ENCODE measurements at places on chromosomes 5 and 9.

DNA sequence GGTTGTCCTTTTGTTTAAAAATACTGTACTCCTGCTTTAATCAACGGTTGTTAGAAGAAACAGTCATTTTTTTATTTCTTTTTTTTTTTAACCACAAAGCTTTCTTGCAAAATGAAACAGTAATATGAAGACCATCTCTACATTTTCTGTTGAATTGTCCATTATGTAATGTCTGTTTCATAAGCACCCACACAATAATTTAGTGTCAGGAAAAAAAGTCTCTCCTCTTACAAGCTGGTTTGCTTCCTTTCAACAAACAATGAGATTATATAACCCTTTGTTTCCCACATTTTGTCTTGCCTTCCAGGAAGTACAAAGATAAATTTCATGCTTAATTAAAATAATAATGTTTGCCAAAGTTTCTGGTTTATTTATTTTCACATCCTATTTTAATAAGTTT lies 16.7 kb downstream of the CTNNAL1 start:
- DNase-seq = no peak

DNA sequence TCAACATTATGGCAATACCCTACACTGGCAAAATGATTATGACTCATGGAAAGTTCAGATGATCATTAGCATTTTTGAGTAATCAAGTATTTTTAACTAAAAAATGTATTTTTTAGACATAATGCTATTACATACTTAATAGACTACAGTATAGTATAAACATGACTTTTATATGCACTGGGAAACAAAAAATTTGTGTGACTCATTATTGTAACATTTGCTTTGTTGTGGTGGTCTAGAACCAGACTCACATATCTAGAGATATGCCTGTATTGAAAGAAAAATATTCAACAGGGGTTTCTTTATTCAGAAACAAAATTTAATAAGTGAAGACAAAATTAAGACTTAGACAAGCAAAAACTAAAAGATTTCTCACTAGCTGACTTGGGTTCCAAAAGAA lies 385.3 kb upstream of the RIOK2 start:
- DNase-seq = no peak

DNA sequence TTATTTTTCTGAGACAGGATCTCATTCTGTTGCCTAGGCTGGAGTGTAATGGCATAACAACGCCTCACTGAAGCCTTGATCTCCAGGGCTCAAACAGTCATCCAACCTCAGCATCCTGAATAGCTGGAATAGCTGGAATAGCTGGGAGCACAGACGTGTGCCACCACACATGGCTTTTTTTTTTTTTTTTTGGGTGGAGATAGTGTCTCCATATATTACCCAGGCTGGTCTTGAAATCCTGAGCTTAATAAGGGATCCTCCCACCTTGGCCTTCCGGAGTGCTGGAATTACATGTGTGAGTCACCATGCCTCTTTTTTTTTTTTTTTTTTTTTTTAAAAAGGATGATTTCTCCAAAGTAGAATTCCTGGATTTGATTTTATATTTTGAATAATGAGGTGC lies 60.7 kb downstream of the NSD1 start:
- DNase-seq = peak; percentile 3

DNA sequence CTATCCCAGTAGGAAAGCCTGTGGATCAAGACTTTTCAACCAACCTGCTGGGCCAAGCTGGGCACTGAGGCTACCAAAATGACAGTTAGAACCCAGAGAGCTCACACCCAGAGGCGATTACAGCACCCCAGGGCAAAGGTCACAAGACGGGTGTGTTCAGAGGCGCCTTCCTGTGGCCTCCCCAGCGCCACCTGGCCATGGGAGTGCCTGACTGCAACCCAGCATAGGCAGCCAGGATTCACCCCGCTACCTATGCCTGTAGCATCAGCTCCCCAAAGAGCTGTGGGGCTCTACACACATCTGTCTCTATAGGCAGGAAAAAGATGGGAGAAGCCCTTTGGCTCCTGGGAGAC lies 33.5 kb downstream of the PDGFRB start:
- no peak for DNase-seq

DNA sequence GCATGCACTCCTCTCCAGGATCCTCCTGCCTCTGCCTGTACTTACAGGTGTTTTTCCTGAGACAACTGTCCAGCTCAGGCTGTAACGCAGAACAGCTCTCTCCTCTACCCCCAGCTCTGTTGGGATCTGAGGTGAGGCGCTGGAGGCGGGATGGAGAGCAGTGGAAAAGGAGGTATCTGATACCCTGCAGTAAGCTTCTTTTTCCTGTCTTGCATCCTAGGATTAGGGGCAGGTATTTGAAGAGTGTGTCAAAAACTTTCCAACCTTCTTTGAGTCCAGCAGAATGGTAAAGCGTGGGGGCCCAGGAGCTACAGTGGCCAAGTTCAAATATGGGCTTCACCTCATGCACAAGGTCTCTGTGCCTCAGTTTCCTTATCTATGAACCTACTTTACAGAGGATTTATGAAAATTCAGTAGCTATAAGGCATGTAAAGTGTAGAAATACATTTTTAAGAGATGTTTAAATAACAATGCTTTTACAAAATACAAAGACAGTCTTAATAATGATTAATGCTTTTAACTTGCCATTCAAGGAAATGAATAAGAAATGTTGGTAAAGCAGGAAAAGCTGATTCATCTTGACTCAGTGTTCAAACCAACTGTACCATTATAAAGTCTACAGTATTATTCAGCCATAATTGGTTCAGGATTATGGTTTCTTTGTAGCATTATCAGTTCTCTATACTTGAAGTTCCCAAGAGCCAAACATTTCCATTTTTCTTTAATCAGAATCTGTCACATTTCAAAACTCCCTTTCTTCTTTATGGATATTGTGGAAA lies 26.1 kb downstream of the MAP1B start:
- no peak for DNase-seq

- no peak for DNase-seq
These were observed 231.7 kb downstream of the ARHGAP26 start for GRCh38 chr5:143001764-143002351.

GRCh38 chr5:173928871-173929574 lies 40.9 kb downstream of the CPEB4 start:
- DNase-seq = no peak

- DNase-seq = no peak
These were observed 68.4 kb downstream of the RAD23B start for GRCh38 chr9:107351382-107352045.

DNA sequence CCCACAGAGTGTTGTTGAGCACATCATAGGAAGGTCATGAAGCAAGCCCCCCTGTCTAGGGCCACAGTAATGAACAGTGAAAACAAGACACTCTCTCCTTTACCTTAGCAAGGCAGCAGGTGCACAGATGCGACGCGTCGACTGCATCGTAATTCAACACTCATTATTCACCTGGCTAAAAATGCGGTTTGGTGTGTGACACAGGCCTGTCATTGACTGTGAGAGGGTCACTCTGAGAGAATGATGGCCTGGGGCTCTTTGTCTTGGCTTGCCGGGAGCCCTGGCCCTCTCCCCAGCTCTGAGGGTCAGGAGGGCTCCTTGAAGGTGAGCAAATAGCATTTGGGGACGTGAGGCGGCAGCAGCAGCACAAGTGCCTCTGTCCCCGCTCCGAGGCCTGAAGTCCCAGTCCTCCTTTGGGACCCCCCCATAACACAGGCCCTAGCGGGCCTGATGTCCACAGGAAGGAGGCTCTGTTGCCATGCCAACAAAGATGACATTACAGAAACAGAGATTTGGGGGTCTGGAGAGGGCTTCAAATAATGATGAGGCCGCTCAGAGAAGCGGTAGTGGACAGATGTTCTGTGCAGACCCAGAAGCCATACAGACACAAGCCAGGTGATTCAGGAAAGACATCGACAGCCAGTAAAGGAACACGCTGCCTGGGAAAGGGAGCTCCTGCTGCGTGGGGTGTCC lies 46.7 kb downstream of the SHB start:
- DNase-seq = no peak

- no peak for DNase-seq
These were observed 641.6 kb downstream of the NR2F1-AS1 start for GRCh38 chr5:92939428-92939827.

GRCh38 chr5:175680020-175680419 lies 22.1 kb downstream of the HRH2 start:
- no peak for DNase-seq

DNA sequence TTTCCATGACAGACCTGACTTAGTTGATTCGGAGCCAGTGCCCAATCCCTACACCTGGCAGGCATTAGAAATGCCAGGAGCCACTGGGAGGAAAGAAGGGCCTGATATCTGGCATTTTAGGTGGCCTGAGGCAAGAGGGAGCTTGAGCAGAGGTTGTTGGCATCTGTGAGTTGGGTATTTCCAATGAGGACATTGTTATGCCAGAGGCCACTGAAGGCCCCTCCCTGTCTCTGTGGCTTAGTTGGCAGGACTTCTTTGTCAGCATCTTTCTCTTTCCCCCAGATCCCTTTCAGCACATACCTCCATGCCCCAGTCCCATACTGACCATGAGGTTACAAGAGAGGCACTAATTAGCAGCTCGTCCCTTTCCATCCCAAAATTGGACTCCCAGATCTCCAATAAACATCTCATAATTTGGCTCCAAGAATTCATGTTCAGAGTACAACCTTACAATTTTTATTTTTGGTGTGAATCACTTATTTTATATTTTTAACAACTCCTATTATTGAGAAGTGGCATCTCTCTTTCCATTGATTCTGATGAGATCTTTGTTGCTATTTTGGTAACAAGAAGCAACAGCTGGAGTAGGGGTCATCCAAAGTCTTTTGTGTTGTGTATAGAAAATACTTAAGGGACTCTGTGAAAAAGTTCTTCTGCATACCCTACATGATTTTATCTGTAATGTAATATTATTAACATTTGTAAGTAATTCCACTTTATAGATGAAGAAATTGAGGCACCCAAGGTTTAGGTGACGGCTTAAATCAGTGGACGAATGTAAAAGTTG lies 68.6 kb upstream of the MAP3K1 start:
- no peak for DNase-seq

GRCh38 chr5:138789771-138790242 lies 36.6 kb downstream of the CTNNA1 start:
- no peak for DNase-seq

DNA sequence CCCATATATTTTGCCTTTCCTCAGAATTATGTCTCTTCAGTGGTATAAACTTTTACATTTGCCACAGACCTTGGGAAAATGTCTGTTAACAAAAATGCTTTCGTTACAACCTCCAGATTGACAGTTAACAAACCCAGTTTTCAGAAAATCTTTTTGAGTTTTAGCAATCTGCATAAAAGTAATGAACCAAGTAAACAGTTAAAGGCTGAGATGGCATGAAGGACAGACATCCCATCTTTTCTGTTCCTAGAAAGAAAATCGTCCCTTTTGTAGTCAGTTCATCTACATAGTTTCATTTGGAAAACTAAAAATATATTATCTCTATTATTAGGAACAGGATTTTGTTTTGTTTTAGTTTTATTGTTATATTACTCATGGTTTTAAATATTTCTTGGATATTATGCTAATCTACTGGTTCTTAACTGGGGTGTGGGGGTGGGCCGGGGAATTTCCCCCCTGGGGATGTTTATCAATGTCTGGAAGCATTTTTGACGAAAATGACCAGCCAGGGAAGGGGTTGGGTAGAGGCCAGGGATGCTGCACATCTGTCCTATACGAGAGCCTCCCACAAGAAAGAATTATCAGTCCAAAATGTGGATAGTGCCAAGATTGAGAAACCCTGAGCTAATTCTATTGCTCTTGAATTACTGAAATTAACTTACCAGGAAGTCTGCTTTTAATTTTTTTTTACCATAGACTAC lies 11.9 kb downstream of the FYB1 start:
- no peak for DNase-seq
